ENCODE measurements at places on chromosomes 12 and 14.

DNA sequence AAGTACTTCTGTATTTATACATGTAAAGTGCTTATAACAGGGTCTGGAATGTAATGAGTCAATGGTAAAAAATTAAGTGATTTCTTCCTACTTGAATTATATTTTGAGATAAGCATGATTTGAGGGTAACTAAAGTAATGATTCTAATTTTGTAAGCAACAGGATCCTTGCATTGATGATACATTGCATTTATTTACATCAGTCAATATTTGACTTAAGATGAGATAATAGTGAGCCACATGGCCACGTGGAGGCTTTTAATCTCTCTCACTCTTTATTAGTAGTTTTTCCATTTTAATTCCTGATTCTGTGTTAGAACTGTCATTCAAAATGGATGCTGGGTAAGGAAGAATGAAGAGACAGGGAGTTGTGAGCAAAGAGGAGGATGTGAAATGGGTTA lies 298.1 kb upstream of the PRICKLE1 start:
- no peak for DNase-seq

DNA sequence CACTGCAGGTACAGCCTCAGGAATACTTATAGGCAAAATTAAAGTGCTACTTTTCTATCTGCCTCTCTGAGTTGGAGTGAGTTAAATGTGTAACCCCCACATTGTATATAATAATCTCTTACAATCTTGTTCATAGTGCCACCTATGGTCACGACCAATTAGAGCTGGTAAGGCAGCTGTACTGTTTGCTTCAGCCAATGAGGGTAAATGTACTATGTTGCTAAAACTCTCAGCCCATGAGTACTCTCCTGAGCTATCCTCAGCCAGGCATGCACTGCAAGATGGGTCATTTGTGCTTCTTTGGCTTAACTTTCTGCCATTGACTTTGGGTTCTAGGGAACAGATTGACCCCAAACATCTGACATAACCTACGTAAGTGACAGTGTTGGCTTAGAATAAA lies 15.0 kb upstream of the MDM2 start:
- no peak for DNase-seq

GRCh38 chr12:116164250-116165035 lies 113.0 kb downstream of the MED13L start:
- DNase-seq = no peak

DNA sequence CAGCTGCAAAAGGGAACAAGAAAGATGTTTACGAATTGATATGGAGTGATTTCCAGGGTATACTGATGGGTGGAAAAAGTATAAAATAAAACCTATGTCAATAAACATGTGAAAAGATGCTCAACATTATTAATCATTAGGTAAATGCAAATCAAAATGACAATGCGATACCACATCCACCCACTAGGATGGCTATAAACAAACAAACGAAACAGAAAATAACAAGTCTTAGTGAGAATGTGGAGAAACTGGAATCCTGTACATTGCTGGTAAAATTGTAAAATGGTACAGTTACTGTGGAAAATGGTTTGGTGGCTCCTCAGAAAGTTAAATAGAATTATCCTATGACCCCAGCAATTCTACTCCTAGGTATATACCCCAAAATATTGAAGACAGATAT lies 9.5 kb upstream of the BEST3 start:
- DNase-seq = no peak

DNA sequence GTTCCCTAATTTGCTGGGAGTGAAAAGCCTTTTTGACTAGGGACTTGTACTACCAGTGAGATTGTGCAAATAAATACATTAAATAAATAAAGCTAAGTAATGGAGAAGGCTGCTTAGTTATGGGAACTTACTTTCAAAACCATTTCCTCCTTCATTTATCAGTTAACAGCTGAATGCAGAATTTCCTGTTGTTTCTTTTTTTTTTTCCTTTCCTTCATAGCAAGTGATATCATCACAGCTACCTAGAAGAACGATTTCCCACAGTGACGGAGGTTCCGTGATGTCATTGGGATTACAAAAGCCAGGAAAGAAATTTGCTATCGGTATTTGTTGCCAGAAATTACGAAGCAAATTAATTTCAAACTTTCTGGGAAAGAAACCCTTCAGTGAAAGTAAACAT lies 42.1 kb upstream of the SOCS2 start:
- no peak for DNase-seq

DNA sequence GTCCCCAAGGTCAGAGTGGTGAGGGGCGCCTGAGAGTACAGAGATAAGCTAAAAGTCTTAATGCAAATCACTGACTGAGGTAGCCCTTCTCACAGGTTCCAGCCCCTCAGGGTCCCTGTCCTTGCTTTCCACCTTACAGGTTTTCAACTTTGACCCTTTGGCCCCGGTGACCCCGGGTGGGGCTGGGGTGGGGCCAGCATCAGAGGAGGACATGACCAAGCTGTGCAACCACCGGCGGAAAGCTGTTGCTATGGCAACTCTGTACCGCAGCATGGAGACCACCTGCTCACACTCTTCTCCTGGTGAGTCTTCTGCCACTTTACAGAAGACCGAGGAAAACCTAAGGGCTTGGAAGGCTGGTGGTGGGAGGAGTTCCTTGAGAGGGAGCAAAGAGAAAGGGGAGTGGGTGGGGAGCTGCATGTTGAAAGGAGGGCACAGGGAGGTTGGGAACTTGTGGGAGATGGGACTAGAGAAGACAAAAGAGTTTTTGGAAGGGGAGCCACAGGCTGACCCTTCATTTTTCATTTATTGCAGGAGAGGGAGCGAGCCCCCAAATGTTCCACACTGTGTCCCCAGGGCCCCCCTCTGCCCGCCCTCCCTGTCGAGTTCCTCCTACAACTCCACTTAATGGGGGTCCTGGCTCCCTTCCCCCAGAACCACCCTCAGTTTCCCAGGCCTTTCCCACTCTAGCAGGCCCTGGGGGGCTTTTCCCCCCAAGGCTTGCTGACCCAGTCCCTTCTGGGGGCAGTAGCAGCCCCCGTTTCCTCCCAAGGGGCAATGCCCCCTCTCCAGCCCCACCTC lies 2.4 kb downstream of the MBD6 start:
- no peak for DNase-seq

DNA sequence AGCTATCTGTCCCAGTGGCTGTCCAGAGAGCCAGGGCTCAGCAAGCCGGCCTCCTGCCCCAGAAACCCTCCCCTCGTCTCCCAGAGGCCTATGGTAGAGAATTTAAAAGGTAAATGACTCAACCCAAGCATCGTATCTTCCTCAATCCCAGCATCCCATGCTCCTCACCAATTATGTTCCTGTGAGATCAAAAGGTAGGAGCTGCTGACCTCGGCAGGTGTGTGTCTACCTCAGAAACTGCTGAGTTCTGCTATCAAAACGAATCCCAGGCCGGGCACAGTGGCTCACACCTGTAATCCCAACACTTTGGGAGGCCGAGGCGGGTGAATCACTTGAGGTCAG lies 49.3 kb downstream of the FOXN3 start:
- no peak for DNase-seq

- no peak for DNase-seq
These were observed 4.3 kb upstream of the TRAF3 start for GRCh38 chr14:102772781-102773570.

GRCh38 chr12:53700567-53700966 lies 24.7 kb upstream of the ATP5MC2 start:
- no peak for DNase-seq

DNA sequence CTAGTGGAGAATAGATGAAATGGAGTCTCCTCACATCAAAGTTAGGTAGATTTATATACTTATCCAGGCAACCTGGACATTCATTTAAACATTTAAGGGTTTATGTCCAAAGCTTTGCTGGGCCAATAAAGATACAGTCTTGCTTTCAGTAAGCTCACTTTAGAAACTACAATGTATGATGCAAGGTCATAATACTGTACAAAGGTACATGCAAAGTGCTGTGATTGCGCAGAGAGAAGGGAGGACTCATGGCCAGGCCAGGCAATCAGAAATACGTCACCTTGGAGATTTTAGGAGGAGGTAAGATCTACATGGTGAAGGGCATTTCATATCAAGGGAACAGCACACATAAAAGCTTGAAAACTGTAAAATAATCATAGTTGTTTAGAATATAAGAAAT lies 113.6 kb downstream of the FGD4 start:
- DNase-seq = no peak

DNA sequence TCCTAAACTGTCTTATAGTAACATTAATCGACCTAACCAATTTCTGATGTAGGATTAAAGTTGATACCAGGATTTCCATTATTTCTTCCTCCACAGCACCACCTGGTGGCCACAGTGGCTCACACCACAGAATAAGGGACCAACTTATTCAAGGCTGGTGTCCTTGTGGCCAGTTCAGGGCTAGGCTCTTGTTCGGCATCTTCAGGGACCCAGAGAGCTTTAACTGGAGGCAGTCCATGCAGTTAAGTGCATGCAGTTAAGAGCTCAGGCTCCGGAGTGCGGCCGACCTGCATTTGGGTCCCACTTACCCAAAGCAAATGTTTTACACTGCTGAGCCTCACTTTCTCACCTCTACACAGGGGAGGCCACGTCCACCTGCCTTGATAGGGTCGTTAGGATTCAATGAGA lies 42.0 kb upstream of the GPR68 start:
- DNase-seq = peak; percentile 61

GRCh38 chr14:102316338-102316742 lies 3.2 kb upstream of the ZNF839 start:
- no peak for DNase-seq

DNA sequence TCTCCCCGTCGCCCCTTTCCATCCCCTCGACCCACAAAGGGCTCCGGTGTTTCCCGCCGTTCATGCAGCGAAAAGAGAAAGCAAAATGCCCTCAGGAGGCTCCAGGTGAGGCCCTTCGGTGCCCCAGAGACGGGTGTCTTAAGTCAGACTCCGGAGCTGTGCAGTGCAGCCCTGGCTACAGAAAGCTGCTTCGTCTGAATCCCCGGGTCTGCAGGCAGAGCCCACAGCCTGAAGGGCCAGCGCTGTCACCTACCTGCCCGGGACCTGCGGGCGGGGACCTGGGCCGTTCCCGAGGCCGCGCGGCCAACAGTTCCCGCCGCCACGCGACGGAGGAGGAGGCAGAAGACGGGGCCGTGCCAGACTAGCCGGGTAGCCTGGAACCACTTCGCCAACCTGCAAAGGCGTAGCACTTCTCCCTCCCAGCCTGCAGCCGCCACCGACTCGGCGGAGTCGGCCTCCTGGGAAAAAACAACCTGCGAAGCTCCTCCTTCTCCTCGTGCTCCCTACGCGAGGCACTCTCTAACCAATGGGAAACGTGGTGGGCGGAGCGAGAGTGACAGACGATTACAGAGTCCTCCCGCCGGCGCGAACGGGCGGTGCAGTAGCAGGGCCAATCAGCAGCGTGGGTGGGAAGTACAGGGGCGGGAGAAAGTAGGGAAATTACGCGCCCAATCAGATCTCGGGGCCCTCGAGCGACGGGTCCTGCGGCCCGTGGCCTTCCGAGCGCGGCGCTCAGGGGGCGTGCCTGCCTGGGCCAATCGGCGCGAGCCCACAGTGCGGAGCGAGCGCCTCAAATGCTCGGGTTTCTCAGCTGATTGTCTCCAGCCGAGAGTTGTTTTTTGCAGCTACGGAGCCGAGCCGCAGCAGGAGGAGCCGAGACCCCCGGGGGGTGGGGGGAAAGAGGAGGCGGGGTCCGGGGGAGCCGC lies at the start of the genes GPR137C and TXNDC16:
Gene GPR137C (plus strand): TSS at position 774 of the 926 bp plus-strand sequence. CDS start 312 bp downstream, outside the sequence.
Gene TXNDC16 (minus strand): TSS at position 443 of the 926 bp plus-strand sequence. CDS start 8,948 bp downstream, outside the sequence.
- peak; percentile 99 for DNase-seq

DNA sequence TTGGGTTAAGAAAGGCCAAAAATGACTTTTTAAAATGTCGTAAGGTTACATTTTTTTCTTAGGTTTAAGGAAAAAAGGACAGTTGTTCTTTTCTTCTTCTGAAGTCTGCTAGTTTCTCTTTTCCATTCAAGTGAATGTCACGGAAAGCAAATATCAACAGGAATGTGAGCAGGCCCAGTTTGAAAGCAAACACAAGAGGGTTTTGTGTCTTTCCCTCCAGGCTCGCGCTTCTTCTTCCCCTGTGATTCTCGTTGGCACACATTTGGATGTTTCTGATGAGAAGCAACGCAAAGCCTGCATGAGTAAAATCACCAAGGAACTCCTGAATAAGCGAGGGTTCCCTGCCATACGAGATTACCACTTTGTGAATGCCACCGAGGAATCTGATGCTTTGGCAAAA lies 85.4 kb downstream of the LRRK2 start:
- DNase-seq = no peak

GRCh38 chr12:96218989-96219678 lies 25.0 kb downstream of the ELK3 start:
- DNase-seq = no peak

DNA sequence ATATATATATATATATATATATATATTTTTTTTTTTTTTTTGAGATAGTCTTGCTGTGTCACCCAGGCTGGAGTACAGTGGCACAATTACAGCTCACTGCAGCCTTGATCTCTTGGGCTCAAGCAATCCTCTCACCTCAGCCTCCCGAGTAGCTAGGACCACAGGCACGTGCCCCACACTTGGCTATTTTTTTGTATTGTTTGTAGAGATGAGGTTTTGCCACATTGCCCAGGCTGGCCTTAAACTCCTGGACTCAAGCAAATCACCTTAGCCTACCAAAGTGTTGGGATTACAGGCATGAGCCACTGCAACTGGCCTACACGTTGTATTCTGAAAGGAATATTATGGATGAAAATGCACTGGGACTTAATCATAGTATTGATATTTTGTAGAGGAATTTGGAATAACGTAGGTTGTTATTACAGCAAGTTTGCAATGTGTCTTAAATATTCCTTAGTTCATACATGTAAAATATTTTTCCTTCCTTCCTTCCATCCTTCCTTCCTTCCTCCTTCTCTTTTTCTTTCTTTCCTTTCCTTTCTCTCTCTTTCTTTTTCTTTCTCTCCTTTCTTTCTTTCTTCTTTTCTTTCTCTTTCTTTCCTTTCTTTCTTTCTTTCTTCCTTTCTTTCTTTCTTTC lies 862 bp downstream of the KLRB1 start:
- DNase-seq = no peak

- no peak for DNase-seq
These were observed 26.6 kb downstream of the PXN start for GRCh38 chr12:120238839-120239445.

DNA sequence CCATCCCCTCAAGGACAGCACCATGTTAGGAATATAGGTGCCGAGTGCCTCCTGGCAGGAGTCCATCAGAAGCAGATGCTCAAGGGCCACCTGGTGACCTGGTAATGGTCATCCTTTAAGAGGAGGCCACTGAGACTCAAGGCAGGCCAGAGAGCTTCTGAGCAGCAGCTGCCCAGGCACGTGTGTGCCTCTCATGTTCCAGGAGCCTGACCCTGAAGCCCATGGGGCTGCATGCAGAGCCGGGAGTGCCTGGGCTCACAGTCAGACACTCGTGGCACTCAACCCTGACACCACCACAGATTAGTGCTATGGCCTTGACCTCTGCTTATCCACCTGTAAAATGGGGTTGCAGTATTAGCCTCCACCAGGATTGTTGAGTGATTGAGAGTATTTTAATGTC lies 45.6 kb downstream of the C14orf132 start:
- DNase-seq = no peak

DNA sequence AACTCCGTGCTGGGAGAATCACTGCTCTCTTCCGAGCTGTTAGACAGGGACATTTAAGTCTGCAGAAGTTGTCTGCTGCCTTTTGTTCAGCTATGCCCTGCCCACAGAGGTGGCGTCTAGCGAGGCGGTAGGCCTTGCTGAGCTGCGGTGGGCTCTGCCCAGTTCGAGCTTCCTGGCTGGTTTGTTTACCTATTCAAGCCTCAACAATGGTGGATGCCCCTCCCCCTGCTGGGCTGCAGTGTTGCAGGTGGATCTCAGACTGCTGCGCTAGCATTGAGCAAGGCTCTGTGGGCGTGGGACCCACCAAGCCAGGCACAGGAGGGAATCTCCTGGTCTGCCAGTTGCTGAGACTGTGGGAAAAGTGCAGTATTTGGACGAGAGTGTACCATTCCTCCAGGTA lies 43.7 kb downstream of the GPR137C start:
- DNase-seq = no peak

Measured in activated naive CD8-positive, alpha-beta T cell treated with anti-CD3 and anti-CD28 coated beads, Interleukin-2, amount 50 U/mL, for 16 hours (primary cell).